ENCODE measurements at places on chromosomes 11 and 22.

- DNase-seq, result no peak
Observed at GRCh38 chr11:20474882-20475517, 87.5 kb downstream of the PRMT3 start.

GRCh38 chr22:47787501-47788227 lies 1025.2 kb downstream of the TBC1D22A start:
- no peak for DNase-seq

- DNase-seq, result no peak
Observed at GRCh38 chr11:70201882-70202861, 924 bp upstream of the FADD start.

- DNase-seq, result peak; percentile 58
Observed at GRCh38 chr22:17098379-17098819, 13.6 kb downstream of the IL17RA start.

DNA sequence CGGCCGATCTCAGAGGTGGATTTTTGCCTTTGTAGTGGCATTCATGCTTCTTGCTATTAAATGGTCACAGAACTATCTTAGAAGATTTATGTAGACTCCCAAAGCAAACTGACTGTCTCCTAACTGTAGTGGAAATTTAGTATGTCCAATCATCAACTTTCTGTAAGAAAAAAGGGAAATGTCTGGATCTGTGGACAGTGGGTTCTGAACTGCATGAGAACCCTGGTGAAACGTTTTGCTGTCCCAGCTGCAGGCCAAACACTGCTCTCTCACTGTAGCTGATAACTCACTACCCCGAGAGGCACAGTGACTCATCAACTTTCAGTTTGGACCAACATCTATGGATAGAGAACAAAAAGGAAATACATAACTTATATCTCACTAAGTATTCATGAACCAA lies 387.1 kb downstream of the SOX6 start:
- DNase-seq, result peak; percentile 8

GRCh38 chr11:112555491-112556364 lies 295.1 kb upstream of the PLET1 start:
- DNase-seq, result peak; percentile 32

GRCh38 chr11:132874638-132875037 lies 657.7 kb downstream of the OPCML start:
- no peak for DNase-seq

Data from CMK (cell line).